CMK (cell line): ENCODE measurements at places on chromosomes 1 and 21.

DNA sequence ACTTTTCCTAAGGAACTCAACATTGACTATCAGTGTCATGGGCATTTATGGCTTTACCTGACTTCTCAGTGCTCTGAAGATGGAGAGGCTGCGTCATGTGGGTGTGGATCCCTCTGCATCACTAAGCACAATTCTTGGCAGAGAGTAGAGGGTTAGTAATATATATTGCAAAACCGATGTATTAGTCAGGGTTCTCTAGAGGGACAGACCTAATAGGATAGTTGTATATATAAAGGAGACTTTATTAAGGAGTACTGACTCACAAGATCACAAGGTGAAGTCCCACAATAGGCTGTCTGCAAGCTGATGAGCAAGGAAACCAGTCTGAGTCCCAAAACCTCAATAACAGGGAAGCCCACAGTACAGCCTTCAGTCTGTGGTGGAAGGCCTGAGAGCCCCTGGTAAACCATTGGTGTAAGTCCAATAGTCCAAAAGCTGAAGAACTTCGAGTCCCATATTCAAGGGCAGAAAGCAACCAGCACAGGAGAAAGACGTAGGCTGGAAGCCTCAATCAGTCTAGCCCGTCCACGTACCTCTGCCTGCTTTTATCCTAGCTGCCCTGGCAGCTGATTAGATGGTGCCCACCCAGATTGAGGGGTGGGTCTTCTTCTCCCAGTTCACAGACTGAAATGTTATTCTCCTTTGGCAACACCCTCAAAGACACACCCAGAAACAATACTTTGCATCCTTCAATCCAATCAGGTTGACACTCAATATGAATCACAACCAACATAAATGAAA, 159.7 kb upstream of the NRIP1 start:
- DNase-seq: no peak

- peak; percentile 71 for DNase-seq
Measured at GRCh38 chr1:1122078-1122811, 6.4 kb upstream of the C1orf159 start.

DNA sequence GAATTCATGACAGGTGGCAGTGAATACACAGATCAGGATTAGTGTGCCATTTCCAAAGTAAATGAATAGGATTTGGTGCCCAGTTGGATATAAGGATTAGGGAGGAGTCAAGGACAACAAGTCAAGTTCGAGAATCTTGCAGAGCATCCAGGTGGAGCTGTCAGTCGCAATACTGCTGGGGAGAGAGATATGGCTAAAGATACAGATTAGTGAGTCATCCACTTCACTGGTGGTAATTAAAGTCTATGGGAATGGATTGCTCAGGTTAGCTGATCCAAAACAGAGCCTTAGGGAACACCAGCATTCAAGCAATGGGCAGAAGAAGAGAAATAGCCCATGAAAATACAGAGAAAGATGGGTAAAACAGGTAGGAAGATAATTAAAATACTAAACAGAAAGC, 26.8 kb downstream of the BCAS2 start:
- no peak for DNase-seq

DNA sequence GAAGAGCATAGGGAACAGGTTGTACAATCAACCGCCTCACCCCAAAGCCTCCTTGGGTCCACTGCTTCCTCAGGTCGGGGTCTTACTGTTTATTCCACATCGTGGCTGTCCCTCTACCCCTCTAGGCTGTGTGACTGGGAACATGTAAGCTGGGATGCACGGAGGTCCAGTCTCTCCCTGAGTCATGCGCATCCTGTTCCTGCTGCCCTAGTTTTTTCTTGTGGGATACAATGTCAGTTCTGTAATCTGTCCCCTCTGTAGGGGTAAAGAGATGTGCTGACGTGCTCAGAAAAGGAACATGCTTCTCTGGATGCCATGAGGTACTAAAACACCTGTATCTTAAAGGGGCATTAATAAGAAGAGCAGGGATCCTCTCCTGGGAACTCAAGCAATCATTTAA, 66.2 kb downstream of the SLC45A1 start:
- no peak for DNase-seq

GRCh38 chr1:160740133-160740688, 1.2 kb downstream of the SLAMF7 start:
- DNase-seq: no peak

DNA sequence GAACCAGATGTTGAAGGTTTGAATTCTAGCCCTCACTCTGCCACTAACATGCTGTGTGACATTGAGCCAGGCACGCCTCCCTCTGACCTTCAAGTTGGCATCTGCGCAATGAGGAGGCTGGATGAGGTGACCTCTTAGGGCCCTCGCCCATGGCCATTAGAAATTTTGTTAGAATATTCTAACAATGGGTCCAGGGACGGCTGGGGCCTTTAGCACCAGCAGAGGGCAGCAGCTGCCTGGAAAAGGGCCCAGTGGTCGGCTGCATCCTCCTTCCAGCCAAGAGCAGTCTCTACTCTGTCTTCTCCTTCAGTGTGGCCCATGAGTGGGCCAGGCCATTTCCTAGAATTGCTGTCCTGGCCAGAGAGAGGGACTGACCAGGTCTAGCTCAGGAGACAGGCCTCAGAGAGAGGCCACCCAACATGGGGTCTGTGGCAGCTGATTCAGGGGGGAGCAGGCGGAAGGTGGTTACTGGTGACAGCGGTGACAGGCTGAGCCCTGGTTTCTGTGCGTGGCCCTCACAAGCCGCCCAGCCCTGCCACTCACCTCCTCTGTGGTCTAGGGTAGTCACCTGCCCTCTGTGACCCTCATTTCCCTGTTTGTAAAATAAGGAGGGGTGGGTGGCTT, 101.3 kb upstream of the ACTL8 start:
- no peak for DNase-seq

DNA sequence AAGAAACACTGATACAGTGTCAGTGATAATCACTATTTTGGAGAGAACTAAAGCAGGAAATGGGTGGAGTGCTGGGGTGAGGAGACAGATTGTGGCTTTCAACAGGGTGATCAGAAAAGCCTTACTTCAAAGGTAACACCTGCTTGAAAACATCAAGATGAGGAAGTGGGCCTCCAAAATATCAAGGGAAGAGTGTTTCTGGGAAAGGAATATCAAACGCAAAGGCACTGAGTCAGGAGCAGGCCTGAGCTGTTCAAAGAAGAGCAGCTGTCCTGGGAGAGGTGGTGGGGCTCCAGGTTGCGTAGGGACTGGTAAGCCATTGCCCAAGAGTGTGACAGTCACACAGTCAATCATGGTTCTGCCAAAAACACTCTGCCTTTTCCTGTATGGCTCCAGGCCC, 47.1 kb upstream of the ATP1A1 start:
- DNase-seq: no peak

GRCh38 chr1:58575551-58576324, 1.3 kb downstream of the TACSTD2 start:
- no peak for DNase-seq

- no peak for DNase-seq
Measured at GRCh38 chr1:232655028-232655745, 25.3 kb upstream of the SIPA1L2 start.

- DNase-seq: no peak
Measured at GRCh38 chr21:38659936-38660332, 145.8 kb upstream of the ETS2 start.

GRCh38 chr1:164771619-164772361, 212.8 kb downstream of the PBX1 start:
- DNase-seq: no peak

DNA sequence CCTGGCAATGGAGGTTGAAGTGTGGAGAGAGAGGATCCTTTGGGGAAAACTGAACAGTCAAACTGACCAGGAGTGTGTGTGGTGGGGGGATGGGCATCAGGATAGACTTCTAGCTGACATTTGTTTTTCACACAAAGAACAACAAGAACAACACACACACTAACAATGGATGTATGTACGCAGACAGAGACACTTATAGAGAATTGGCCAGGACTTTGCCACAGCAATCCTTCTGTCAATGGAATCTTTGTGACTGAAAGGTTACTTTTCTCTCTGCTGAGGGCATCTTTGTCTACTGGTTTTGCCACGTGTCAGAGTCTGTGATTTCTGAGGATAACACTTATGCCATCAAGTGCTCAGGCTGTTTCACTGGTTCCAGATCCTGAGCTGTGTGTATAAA, 12.4 kb upstream of the FCGR2A start:
- no peak for DNase-seq

GRCh38 chr1:216723274-216723780, at the start of gene ESRRG:
Gene ESRRG, minus strand, starts transcription at chr1:216723429. Its CDS starts 130 bp downstream, at chr1:216723299.
- DNase-seq: no peak

DNA sequence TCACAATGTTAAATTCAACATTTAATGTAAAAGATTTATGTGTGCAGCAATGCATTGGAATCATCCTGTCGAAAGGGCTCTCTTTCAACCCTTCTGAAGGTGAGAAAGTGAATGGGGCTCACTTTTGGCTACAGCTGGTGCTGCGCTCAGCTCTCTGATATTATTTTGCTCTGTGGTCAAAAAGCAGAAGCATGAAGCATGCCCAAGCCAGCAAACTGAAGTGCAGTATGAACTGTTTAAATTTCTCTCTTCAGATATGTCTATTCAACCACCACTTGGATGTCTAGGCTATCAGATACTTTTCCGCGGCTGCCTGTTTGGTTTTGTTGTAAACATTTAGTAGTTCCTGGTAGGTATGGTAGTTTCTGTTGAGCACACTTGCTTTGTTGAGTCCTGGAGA, 216.9 kb upstream of the TMPRSS15 start:
- no peak for DNase-seq

DNA sequence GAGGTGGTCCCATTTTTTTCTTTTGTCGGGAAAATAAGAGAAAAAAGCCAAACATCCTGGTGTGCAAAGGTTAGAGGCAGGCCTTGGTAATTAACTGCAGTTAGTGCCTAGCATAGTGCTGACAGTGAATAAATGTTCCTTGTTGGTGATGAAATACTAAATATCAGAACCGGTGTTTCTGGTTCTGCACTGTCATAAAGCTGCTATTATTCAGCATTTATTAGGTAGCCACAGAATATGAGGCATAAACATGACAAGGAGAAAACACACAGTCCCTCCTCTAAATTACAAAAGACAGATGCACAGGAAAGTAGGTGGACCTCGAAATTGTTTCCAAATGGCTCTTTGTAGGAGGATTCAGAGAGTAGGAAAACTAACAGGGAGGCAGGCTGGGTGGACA, 122.0 kb upstream of the ADGRL2 start:
- no peak for DNase-seq

DNA sequence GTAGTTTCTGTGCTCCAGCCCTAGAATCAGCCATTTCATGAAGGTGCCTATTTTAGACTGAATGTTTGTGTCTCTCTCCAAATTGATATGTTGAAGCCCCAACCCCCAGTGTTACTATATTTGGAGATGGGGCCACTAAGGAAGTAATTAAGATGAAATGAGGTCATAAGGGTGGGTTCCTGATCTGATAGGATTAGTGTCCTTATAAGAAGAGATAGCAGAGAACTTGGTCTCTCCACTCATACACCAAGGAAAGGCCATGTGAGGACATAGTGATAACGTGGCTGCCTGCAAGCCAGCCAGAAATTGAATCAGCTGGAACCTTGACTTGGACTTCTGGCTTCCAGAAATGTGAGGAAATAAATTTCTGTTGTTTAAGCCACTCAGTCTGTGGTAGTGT, 12.3 kb downstream of the RAVER2 start:
- DNase-seq: no peak

- DNase-seq: no peak
Measured at GRCh38 chr1:63799307-63799706, 25.5 kb downstream of the ROR1 start.

GRCh38 chr1:195701149-195701548, 907.1 kb downstream of the KCNT2 start:
- no peak for DNase-seq

DNA sequence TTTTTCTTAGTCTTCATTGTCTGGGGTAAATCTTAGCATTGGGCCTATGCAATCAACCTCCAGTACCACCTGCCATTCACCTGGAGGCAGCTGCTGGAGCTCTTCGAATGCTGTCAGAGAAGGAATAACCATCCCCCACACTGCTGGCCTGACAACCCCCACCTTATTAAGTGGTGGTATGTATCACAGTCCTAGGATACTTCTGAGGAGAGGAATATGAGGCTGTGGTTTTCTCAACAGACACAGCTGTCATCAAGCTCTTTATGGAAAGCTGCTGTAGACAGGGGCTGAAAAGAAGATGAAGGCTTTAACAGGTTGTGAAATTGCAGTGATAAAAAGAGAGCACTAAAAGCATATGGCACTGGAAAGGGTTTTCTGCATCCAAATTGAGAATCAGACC, 61.7 kb downstream of the TSEN15 start:
- DNase-seq: no peak

- DNase-seq: no peak
Measured at GRCh38 chr1:55402142-55402541, 187.0 kb upstream of the USP24 start.

DNA sequence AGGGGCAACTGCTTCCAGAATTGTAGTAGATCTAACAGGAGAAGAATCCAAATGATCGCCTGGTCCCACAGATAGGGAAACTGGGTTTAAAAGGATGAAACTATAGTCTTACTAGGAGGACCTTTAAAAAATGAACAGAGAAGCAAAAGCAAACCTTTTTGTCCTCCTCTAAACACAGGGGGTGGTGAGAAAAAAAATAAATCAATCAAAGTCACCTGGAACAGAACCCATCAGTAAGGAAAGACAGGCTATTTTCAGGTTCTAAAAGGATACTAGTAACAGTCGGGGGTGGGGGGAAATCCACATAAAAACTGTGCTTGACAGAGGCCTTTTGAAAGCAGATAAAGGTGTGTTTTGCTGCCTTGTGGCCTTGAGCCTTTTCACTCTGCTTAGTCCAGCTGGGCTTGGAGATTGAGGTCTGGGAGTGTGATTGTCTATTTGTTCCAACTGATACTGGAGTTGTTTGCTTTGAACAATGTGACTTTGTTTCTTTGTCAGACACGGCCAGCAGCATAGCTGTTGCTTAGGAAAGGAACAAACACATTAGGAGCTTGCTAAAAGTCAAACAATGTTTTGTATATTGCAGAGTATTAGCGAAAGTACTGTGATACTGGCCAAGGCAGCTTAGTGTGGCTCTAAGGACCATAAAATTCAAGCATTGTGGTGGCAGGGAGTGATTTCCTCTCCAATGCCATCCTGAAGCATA, 141.1 kb upstream of the IRF2BP2 start:
- DNase-seq: no peak

GRCh38 chr1:125080077-125080476, 3895.3 kb downstream of the SRGAP2C start:
- no peak for DNase-seq

- no peak for DNase-seq
Measured at GRCh38 chr1:2972011-2972878, 49.0 kb upstream of the ACTRT2 start.

DNA sequence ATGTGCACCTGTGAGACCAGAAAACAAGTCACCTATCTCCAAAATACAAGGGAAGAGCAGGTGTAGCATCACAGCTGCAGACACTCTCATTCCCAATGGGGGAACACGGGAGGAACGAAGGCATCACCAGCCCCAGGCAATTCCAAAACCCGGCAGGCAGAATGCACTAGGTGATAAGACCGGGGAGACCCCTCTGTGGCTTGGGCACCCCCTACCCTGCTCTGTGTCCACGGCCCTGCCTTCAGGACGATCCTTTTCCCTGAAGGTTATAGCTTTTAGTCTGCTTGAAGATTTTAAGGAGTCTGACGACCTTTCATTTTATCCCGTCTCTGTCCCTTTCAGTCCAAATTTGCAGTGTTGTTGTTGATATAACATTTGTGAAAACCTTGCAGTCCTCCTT, 19.2 kb downstream of the TRPM2 start:
- DNase-seq: no peak

- no peak for DNase-seq
Measured at GRCh38 chr1:87007323-87007722, 92.9 kb downstream of the HS2ST1 start.
